ENCODE measurements at places on chromosomes 11 and 22.

GRCh38 chr11:17579451-17579850, 32.4 kb downstream of the OTOG start:
- DNase-seq = no peak

GRCh38 chr22:27011133-27011532, 353.7 kb downstream of the MIAT start:
- no peak for DNase-seq

DNA sequence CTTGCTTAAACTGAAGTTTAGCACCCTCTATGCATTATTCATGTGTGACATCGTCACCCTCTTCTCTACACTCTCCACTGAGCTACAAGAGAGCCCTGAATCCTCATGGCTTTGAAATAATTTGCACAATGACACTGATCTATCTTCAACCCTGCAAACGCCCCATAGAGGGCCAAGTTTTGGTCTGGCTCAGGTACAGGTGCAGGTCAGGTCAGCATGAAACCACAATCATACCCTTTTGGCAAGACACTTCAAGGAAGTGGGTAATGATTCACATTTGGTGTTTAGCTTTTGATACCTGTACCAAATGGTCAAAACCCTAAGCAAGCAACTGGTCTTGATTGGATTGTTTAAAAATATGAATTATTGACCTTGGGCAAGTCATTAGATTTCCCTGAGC, 122.2 kb upstream of the CADM1 start:
- DNase-seq = no peak

- DNase-seq = peak; percentile 92
These were observed 18.9 kb upstream of the C11orf96 start for GRCh38 chr11:43923406-43924111.

GRCh38 chr22:38881997-38882879, 10.2 kb upstream of the CBX6 start:
- peak; percentile 33 for DNase-seq

GRCh38 chr22:47853750-47854149, 1091.3 kb downstream of the TBC1D22A start:
- no peak for DNase-seq

GRCh38 chr22:22767876-22768602, 119.6 kb upstream of the IGLL5 start:
- no peak for DNase-seq

DNA sequence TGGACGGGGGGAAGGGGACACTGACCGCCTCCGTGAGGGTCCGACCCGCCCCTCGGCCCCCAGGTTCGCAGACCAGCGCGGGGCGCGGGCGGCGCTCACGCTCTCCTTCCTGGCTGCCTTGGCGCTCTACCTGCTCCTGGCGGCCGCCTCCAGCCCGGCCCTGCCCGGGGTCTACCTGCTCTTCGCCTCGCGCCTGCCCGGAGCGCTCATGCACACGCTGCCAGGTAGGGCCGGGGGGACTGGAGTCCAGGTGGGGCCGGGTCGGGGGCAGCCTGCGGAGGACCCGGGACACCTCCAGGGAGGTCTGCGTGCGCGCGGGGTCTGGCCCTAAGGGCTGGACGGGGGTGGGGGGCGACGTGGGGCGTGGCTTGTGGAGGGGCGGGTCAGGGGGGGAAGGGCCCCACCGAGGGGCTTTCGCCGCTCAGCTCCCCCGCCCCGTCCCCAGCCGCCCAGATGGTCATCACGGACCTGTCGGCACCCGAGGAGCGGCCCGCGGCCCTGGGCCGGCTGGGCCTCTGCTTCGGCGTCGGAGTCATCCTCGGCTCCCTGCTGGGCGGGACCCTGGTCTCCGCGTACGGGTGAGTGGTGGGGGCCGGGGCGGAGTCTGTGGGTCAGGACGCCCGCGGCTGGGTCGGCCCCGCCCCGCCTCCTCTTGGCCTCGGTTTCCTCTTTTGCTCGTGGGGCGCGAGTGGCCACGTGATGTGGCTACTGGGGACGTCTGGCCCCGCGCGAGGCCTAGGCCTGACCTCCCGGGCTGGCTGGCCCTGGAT, 19.9 kb downstream of the PHLDA2 start:
- DNase-seq = no peak

DNA sequence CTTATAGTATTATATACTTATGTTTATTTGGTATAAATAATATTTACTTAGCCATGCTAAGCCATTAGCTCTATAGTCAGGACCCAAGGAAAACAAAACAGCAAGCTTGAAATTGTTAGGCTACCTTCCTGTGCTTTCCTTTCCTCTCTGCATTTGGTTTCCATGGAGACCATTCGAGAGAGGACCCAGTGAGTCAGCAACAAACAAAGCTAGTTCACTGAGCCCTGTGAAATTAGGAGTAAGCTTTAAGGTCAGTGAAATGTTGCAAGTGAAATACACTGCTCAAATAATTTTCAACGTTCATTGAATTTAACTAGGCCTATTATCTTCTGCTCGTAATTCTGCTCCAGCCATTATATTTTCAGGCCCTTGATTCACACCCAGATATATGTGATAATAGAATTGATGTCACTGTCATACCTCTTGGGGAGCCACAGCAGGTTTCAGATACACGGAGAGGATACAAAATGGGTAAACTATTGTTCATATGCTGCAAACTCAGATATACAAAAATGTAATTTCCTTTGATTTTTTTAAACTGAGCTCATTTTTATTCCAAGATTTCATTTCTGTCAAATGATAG, 9.1 kb upstream of the OR10D3 start:
- peak; percentile 64 for DNase-seq

- DNase-seq = no peak
These were observed 116.7 kb downstream of the MICAL3 start for GRCh38 chr22:17907748-17908051.

DNA sequence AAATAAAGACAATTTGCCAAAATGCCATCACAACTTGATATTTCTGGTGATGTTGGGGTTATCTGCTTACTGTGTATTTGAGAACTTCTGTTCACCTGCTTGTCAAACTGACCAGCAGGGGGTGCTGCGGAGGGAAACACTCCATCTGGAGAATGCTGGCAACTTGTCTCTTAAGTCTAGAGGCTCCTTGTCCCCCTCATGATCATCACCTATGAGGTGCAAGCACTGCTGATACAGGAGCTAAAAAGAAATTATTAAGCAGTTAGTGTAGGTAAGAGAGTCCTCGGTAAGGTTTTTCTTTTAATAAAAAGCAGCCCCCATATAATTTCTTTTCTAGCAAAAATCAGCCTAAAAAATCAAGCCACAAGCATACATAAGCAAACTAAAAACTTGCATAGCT, 32.7 kb upstream of the GLYATL1B start:
- DNase-seq = peak; percentile 49

DNA sequence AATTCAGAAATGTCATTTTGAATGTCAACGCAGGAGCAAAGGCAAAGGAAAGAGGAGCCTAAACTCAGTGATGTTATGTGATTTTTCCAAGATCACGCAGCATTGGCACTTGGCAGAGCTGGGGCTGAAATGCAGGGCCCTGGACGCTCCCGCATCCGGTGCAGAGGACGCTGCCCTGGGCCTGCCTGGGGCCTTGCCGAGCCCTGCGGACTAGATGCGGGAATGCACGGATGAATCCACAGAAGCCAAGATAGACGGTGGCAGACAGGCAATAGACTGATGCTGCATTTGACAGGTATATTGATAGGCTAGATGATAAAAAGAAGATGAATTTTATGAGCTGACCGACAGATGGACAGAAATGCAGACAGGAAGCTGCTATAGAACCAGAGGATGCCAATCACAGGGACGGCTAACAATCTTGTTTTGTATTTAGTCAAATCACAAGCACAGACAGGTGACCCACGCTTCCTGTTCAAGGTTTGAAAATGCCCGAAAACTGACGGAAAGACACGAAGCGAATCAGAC, 696 bp upstream of the MARK2 start:
- DNase-seq = no peak

DNA sequence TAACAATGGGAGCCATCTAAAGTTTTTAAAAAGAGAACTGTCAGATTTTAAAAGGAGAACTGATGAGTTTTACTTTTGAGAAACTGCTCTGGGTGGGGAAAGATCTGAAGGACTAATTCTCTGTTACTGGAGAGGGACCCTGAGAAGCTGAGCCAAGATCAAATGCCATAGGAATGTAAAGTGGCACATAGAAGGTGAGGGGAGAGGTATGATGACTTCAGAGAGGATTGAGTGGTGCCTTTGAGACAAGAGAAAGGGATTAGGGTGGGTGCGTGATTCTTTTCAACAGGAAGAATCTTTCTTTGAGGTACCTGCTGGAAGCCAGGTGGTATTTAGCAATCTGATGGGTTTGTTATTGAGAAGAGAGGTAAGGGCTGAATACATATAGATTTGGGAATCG, 9.0 kb downstream of the CRKL start:
- DNase-seq = no peak

- DNase-seq = no peak
These were observed 18.3 kb upstream of the DDX17 start for GRCh38 chr22:38524429-38524828.

GRCh38 chr11:21414953-21415352, 745.6 kb downstream of the NELL1 start:
- no peak for DNase-seq

DNA sequence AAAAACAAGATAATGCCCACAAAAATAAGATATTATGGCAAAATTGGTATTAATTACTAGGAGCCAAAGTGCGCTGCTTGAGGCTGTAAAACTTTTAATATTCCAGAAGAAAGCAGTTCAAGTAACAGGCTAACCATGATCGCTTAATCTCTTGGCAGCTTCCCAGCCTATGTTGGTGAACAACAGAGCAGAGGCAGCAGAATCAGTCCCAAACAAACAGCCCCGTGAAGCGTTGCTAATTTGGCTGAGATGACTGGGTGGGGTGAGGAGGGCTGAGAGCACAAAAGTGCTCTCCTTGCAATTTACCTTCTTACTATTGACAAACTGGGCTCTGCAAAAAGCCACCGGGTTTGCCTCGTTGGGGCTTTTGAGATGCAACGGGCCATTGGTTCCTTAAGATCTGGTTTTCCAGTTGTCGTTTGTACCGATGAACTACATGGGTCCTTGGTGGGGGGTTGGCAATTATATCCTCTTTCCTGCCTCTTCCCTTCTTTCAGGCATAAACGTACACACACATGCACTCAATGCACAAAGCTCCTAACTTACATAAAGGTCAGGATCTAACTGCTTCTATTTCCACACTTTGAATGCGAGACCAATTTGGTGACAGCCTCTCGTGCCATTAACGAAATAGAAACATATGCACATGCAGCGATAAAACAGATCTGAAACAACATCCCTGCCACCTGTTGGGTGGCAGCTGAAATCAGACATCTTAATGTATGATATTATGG, 407.6 kb upstream of the CADM1 start:
- DNase-seq = no peak

- DNase-seq = no peak
These were observed 61.5 kb downstream of the ADAMTS15 start for GRCh38 chr11:130509942-130510341.

GRCh38 chr11:41665441-41666360, 206.2 kb upstream of the LRRC4C start:
- no peak for DNase-seq

GRCh38 chr11:61935861-61936260, 14.3 kb upstream of the BEST1 start:
- DNase-seq = no peak

GRCh38 chr11:78417175-78417887, at the start of gene GAB2:
Gene GAB2 (minus strand): TSS chr11:78417820. CDS start chr11:78417720, 100 bp downstream.
- DNase-seq = no peak

GRCh38 chr11:111018566-111018965, 227.0 kb upstream of the POU2AF2 start:
- peak; percentile 25 for DNase-seq

DNA sequence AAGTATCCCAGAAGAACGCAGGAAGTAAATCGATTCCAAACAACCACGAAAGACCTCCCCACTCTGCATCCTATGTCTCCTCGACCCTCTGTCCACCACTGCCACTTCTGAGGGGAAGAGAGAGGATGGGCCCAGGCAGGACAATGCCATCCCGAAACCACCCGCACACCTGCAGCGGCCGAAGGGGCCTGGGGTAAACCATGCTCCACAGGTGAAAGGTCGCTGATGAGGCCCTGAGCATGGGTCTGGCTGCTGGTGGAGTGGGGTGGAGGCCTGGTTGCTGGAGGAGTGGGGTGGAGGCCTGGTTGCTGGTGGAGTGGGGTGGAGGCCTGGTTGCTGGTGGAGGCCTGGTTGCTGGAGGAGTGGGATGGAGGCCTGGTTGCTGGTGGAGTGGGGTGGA, 13.1 kb downstream of the TOLLIP start:
- no peak for DNase-seq

DNA sequence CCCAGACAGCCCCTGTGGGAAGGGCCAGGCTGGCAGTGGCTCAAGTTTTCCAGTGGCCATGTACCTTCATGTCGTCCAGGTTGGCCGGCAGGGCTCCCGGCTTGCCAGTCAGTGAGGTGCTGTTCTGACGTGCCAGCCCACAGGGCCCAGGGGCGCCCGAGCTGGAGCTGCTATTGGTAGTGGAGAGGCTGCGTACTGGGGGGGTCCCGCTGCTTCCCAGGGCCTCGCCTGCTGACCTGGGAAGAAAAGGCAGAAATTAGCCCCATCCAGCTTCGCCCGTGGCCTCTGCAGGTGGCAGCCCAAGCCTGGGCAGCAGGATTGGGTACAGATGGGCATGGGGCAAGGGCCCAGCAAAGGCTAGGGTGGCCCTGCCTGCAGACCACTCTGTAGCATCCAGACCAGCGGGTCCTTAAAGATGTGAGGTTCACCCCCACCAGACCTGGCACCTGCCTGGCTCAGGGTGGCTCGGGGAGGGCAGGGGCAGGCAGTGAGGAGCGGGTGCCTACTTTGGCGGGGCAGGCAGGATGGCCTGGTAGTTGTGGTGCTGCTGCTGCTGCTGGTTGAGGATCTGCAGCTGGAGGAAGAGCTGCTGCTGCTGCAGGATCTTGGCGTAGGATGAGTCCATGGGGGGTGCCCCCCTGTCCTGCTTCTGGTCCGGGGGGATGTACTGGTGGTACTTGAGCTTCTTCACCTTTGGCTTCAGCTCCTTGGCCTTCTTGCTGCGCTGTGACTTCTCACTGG, 50.1 kb downstream of the SGSM3 start:
- no peak for DNase-seq
